ENCODE measurements at places on chromosomes 6 and 20.

DNA sequence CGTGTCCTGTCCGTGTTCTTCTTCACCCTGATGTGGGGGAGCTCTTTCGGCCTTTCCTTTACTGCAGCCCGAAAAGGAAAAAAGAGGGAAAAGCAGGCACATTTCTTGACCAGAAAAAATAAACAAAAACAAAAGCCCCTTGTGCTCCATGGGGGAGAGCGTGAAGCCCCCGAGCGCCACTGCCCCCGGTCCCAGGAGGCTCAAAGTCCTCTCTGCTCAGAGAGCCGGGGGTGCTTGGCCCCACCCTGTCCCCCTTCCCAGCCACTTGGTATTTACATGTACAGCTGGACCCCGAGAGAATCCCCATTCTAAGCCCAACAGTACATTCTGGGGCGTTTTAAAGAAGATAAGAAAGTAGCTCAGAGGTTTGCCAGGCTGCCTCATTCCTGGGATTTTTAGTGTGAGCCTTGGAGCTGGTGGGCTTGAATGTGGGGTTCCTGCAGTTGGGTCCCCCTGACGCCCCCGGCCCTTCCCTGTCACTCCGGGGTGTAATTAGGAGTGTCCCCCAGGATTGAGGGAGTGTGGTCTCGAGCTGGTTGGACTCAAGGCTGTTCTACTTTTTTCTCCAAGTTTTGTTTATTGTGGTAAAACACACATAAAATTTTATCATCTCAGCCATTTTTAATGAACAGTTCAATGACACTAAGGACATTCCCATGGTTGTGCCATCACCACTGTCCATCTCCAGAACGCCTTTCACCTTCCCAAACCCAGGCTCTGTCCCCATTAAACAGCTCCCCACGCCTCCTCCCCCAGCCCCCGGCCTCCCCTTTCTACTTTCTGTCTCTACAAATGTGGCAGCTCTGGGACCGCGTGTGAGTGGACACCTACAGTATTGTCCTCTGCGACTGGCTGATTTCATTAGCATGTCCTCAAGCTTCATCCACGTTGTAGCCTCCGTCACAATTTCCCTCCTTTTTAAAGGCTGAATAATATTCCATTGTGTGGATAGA lies 55.7 kb upstream of the BHLHE23 start:
- DNase-seq, result no peak

DNA sequence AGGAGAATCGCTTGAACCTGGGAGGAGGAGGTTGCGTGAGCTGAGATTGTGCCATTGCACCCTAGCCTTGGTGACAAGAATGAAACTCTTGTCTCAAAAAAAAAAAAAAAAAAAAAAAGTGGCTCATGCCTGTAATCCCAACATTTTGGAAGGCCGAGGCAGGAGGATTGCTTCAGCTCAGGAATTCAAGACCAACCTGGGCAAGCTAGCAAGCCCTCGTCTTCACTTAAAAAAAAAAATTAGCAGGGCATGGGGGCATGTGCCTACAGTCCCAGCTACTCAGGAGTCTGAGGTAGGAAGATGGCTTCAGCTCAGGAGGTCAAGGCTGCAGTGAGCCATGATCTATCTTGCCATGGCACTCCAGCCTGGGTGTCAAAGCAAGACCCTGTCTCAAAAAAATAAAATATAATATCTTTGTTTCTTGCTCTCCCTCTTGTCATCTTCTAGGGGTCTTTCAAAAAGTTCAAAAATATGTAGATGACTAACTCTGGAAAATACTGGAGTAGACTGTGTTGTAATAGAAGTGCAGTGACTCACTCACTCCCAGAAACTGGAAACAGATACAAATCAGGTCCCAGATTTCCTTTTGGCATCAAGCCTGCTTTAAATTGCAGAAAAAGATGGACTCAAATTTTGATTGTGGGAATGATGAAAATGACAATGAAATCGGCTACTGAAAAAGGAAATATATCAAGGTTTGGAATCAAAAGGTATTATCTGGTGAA lies 2.8 kb upstream of the GINM1 start:
- DNase-seq, result no peak

- no peak for DNase-seq
Observed at GRCh38 chr6:132968419-132968950, 154.1 kb downstream of the RPS12 start.

DNA sequence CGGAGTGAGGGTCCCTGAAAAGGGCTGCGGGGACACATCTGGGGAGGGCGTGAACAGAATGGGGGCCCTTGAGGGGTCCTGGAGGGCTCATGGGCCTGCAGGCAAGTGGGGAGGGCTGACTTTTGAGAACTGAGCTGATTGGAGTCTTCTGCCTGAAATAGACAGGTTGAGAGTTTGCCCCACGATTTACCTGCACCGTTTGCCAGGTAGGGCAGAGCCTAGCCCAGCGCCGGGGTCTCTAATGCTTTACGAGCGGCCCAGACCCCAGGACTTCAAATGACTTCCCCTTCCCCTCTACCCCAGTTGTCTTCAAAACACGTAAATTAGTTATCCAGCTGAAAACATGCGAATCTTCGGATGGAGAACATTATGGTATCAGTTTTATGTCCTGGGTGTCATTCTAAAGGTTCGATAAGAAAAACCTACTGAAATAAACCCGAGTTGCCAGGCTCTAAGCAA lies 1.3 kb downstream of the PLCB1 start:
- no peak for DNase-seq

- DNase-seq, result no peak
Observed at GRCh38 chr6:4584801-4585200, 191.4 kb upstream of the CDYL start.

DNA sequence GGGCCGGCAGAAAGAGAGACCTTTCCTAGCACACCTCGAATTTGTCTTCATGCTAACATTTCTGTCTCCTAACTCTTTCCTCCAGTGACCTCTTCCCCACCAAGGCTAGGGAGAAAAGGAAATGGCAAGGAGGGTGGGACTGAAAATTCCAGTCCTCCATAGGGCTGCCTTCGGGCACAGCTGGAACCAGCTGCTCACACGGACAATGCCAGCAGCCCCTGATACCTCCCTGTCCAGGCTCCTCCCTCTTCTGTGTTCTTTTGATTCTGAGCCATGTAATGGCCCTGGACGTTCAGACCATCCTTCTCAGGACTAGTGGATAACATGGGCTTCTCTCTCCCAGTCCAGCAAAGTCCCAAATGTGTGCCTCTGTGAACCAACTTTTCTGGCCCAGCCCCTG lies 29.1 kb upstream of the PHACTR3 start:
- no peak for DNase-seq

GRCh38 chr20:2740702-2741101 lies 48.1 kb downstream of the EBF4 start:
- DNase-seq, result no peak

GRCh38 chr6:122651604-122652003 lies 41.4 kb downstream of the PKIB start:
- no peak for DNase-seq

GRCh38 chr20:33908336-33908735 lies 85.4 kb upstream of the RALY start:
- no peak for DNase-seq

- DNase-seq, result no peak
Observed at GRCh38 chr20:10115021-10115420, 80.2 kb downstream of the ANKEF1 start.

- no peak for DNase-seq
Observed at GRCh38 chr6:130381459-130382380, 15.9 kb downstream of the TMEM200A start.

DNA sequence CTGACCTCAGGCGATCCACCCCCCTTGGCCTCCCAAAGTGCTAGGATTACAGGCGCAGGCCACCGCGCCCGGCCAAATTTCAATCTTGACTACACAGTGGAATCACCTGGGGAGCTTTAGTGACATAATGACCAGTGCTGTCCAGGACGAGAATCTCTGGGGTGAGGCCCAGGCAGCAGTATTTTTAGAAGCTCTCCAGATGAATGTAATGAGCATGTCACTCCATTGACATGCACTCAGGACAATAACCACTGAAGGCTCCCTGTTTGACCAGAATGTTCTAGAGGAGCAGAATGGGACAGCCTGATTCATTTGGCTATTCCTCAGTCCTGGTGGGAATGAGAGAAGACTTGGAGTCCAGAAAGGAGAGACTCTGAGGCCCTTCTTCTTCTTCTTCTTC lies 39.2 kb downstream of the SRSF3 start:
- no peak for DNase-seq

DNA sequence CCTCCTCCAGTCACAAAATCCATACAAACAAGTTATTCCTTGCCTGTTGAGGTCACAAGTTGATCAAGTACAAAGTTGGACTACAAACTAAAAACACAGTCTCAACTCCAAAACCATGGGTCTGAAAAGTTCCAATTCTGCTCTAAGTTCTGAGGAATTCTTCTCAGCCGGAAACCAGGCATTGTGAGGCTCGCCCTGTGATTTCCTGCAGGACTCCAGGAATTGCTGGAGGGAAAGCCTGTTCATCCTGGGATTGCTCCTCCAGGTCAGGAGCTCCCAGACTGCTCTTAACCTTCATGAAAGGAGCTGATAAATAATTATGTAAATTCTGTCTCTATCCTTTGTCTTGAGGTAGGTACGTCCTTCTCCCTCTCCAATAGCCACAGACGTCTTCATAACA lies 8.5 kb downstream of the TRAM2 start:
- no peak for DNase-seq

GRCh38 chr6:36963451-36964290 lies 9.1 kb downstream of the PI16 start:
- no peak for DNase-seq

DNA sequence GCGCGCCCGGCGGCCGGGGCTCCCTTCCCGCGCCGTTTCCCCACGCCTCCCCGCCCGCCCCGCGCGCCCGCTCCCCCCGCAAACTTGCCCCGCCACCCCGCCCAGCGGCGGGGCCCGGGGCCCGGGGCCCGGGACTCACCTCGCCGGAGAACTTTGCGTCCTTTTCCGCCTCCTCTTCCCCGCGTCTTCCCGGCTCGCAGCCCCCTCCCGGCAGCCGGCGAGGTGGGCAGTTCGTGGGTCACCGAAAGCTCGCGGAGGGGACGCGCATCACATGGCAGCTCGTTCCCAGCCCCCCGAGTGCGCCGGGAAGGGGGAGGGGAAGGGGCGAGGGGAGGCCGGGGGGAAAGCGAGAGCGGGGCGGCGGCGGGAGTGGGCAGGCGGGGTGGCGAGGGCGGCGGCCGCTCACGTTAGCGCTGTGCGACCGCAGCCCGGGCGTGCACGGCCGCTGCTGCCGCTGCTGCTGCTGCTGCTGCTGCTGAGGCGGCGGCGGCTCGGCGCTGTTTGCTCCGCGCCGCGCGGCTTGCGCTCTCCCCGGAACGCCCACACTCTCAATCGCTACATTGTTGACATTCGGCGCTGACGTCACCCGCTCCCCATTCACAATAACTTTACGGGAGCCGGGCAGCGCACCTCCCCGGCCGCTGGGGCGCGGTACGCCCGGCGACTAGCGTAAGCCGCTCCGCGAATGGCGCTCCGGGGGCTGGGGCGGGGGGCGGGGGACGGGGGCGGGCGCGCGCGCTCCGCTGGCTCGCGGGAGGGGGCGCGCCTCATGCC lies at the start of gene BACH2:
BACH2 (minus strand) TSS at position 503 of the 774 bp plus-strand sequence. CDS start 287,999 bp downstream, outside the sequence.
- DNase-seq, result peak; percentile 77

DNA sequence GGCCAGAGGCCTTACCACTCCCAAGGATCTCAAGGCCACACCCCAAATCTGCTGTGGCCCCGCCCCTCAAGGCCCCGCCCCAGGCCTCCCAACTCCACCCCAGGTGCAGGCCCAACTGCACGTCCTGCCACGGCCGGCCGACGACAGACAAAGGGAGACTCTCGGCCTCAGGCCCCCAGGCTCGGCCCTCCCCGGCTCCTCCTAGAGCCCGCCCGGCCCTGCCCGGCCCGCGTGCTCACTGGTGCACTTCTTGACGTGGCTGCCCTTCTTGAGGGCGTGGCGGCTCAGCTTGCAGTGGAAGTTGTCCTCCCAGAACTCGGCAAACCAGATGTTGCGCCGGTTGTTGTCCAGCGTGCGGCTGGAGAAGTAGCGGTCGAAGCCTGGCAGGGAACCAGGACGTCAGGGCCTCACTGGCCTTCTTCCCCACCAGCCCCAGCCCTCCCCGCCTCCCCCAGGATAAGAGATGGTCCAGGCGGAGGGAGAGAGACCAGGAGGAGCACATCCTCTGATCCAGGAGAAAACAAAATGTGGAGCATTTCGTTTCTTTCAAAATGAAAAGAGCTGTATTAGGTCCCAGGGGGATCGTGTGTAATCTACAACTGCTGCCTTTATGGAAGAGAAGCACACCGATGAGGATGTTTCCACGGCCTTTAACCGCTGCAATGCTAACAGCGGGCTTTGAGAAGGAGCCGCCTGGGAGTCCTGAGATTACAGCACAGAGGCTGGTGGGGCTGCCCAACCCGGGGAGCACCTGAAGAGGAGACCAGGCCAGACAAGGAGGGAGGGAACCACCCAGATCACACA lies 89.4 kb downstream of the GRM4 start:
- DNase-seq, result no peak

GRCh38 chr6:121504227-121504626 lies 68.8 kb downstream of the GJA1 start:
- DNase-seq, result no peak

DNA sequence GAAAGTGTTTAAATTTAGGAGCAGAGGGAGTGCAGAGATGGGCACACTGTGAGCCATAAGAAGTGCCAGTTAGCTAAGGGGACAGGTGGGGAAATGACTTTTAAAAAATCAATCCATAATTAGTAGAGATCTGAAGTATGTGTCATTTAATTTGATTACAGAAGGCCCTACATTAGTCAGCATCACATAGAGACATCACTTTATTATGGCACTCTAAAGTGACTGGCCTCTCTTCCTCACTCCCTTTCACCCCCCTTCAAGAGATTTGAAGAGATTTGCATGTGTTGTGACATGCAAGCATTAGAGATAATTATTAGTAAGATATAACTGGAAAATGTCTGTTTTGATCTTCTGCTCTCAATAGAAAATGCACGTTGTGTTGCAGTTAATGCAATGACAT lies 86.7 kb downstream of the SLX4IP start:
- DNase-seq, result no peak

GRCh38 chr6:122803171-122803661 lies 14.2 kb downstream of the SMPDL3A start:
- no peak for DNase-seq

DNA sequence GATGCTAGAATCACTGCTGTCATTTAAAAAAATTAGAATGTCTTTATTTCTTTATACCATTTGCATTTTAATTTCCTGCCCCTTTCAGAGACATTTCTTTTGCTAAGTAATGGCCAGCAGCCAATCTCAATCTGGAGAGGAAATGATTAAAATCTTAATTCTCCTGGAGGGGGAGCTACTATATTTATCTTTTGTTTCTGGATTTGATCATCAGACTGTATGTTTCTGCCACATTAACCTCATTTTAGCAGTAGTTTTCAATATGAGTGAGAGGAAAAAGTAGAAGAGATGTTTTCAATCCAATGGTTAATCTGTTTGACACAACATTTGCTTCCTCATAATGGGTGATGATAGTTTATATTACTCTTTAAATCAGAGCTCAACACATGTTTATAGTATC lies 138.0 kb downstream of the FUT9 start:
- no peak for DNase-seq
